ENCODE measurements at places on chromosomes 1 and 21.

GRCh38 chr1:110040548-110040947, 6.1 kb downstream of the STRIP1 start:
- DNase-seq, result no peak

GRCh38 chr1:153441238-153441755, 19.2 kb downstream of the S100A7 start:
- DNase-seq, result no peak

GRCh38 chr1:5847013-5847659, 145.1 kb downstream of the NPHP4 start:
- DNase-seq, result no peak

GRCh38 chr21:41926807-41927171, 27.0 kb downstream of the C2CD2 start:
- DNase-seq, result no peak

DNA sequence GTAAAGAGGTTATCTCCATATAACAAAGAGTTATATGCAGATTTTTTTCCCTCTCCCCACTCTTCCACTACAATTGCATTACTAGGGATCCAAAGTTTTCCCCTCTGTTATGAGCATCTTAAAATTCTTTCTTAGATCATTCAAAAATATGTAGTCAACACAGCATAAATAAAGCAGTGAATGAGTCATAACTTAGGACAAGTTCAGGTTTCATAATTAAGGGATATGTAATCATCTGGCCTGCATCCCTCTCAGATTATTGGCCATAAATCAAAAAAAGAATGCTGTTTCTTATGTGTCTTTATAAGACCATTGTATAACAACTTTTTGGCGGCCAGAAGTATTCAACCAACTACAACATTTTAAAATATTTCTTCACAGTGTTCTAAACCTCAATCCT, 1526.1 kb downstream of the KCNT2 start:
- DNase-seq, result no peak

DNA sequence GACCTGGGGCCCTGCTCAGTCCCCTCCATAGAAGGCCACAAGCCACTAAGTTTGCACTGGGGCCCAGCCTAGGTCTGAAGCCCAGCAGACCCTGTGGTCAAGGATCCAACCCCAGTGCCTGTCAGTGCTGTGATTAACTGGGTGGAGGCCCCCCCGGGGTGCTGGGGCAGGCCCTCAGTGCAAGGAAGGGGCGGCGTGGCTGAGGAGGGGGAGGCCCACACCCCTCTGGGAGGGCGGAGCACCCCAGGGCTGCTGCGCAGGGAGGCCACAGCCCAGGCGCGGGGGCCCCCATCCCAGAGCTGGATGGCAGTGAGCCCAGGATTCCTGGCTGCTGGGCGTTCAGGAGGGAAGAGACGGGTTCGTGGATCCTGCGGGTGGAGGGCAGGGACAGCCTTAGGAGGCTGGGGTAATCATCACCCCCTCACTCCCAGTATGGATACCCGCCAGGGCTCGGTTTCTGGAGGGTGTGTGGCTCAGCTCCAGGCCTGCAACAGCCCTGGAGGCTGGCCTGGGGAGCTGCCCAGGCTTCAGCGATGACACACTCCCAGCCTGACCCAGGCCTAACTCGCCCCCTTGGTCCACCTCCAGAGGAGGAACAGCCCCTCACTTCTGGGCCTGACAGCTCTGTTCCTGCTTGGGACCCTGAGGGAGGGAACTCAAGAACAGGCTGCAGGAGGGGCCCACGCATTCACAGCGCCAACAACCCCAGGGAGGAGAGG, 890 bp downstream of the GJC2 start:
- DNase-seq, result peak; percentile 78

GRCh38 chr1:206464456-206464964, 5.8 kb upstream of the IKBKE start:
- no peak for DNase-seq

GRCh38 chr1:9315411-9316079, 22.9 kb downstream of the SPSB1 start:
- DNase-seq, result no peak

DNA sequence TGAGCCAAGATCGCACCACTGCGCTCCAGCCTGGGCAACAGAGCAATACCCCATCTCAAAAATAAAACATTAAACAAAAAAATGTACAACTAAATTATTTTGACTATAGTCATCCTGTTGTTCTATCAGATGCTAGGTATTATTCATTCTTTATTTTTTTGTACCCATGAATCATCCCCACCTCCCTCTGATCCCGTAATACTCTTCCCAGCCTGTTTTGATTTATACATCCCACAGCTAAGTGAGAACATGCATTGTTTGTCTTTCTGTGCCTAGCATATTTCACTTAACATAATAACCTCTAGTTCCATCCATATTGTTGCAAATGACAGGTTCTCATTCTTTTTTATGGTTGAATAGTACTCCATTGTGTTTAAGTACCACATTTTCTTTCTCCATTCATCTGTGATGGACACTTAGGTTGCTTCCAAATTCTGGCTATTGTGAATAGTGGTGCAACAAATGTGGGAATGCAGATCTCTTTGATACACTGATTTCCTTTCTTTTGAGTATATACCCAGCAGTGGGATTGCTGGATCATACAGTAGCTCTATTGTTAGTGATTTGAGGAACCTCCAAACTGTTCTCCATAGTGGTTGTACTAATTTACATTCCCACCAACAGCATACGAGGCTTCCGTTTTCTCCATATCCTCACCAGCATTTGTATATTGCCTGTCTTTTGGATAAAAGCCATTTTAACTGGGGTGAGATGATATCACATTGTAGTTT, 84.4 kb downstream of the MACF1 start:
- no peak for DNase-seq

GRCh38 chr1:28885472-28885877, 28.9 kb upstream of the EPB41 start:
- DNase-seq, result no peak

- no peak for DNase-seq
These were observed 170.5 kb downstream of the PTPRU start for GRCh38 chr1:29406814-29407213.

DNA sequence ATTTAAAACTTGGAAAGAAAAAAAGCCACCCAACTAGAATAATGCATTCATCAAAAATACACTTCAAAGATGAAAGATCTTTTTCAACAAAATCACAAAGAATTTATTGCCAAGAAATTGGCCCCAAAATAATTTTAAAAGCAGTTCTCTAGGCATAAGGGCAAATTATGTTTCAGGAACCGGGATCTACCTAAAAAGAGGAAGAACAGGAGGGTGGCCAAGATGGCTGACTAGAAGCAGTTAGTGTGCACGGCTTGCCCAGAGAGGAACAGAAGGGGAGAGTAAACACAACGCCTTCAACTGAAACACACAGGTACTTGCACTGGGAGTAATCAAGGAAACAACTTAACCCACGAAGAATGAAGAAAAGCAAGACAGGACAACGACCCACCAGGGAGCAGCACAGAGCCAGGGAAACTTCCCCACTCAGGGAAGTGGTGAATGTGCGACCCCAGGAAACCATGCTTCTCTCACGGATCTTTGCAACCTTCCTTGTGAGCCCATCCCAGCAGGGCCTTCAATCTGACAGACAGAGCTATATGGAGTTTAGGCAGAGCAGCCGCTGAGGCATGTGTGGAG, 46.1 kb downstream of the ACKR1 start:
- no peak for DNase-seq

GRCh38 chr1:1137256-1138045, 21.6 kb upstream of the C1orf159 start:
- no peak for DNase-seq

DNA sequence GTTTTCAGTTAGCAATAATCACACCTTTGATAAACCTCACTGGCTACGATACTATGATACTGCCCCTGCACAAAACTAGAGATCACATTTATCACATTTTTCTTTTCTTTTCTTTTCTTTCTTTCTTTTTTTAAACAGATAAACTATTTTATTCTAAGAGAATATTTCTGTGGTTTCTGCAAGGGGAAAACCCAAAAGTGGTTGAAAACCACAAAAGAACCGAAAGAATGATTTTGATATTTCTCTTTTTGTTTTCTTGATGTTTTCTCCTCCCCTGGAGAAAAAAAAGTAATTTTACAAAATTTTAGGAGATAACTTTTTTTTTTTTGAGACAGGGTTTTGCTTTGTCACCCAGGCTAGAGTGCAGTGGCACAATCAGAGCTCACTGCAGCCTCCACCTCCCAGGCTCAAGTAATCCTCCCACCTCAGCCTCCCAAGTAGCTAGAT, 18.4 kb upstream of the FRRS1 start:
- DNase-seq, result no peak

DNA sequence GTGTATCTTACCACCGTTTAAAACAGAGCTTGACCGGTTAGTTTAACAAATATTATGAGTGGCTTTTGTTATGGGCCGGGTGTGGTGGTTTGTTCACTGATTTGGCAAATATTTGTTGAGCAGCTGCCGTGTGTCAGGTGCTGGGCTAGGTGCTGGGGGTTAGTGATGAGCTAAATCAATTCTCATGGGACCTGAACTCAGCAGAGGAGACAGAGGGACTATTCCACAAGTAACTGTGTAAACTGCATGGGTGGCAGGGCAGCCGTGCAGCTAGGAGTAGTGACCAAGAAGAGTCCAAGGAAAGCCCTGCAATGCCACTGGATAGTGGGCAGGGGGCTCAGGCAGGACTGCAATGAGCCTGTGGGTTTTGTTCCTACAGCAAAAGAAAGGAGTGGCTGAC, 11.2 kb upstream of the C2CD2 start:
- no peak for DNase-seq

GRCh38 chr1:245807306-245807705, 652.5 kb downstream of the KIF26B start:
- DNase-seq, result no peak

- DNase-seq, result no peak
These were observed 21.4 kb downstream of the KDM5B start for GRCh38 chr1:202786804-202787203.

DNA sequence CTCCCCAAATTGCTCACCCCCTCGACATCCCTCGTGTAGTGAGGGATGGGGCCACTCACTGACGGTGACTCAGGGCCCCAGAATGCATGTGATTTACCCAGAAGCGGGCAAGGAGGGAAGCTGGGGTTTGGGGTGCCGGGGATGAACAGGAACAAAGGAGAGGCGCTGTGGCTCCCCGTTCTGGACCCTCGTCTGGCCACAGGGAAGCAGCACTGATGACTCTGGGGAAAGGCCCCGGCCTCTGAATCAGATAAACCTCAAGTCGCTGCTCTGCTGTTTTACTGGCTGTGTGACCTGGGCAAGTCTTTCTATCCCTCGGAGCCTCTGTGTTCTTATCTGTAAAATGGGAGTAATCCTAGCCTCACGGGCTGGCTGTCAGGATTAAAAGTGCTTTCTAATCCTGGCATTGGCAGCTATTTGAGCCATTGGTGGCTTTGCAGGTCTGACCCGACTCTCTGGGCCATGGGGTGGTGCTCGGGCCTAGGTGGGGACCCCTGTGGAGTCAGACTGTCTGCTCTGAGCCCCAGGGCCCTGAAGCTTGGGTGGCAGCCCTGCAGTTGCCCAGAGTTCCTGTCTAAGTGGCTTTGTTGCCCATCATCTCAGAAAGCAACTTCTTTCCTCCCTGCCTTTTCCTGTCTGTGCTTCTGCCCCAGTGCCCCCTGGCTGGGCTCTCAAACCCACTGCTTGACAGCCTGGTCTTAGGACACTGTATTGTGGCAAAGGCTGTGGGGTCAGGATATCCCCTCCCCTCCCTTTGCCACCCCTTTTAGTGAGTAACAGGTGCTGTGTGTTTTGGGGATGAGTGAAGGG, 5.5 kb downstream of the TNFRSF1B start:
- DNase-seq, result no peak

- no peak for DNase-seq
These were observed 80.3 kb downstream of the RUNX3 start for GRCh38 chr1:24849672-24850295.

GRCh38 chr1:71303617-71304041, 222.8 kb upstream of the ZRANB2 start:
- no peak for DNase-seq

- no peak for DNase-seq
These were observed 3.3 kb downstream of the RGS16 start for GRCh38 chr1:182600745-182601415.

GRCh38 chr1:101257500-101258325, 20.9 kb downstream of the S1PR1 start:
- no peak for DNase-seq

- DNase-seq, result no peak
These were observed 20.9 kb upstream of the NCMAP start for GRCh38 chr1:24535021-24535424.

DNA sequence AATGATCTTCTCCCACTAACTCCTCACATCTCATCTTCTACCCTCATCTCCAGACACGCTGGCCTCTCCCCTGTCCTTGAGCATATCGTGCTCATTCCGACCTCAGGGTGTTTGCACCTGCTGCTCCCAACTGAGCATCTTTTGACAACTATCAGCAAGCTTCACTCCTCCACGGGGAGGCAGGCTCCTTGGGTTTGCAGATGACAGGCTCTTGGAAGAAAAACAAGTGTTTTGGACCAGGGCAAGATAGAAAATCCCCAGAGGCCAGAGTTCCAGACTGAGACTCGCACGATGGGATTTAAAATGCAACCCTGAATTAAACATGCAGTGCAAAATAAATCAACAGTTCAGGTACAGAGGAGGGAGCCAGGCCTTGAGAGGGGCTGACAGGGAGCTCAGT, 246.7 kb downstream of the PTPRU start:
- DNase-seq, result peak; percentile 38

DNA sequence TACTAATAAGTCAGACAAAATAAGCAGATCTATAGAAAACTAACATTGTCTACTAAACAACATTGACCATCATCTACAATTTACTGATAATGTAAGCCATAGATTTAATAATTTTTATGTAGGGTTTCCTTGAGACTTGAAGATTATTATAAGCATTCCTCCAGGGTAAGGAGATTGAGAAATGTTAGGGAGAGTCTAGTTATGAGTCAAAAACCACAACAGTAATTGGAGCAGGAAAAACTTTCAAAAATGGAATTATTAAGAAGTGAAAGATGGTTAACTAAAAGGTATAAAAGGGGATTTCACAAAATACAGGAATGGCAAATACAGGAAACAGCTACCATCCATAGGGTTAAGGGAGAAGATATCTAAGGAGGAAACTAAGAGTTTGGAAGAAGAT, 12.4 kb upstream of the UHMK1 start:
- no peak for DNase-seq

GRCh38 chr1:164325786-164326185, 233.2 kb upstream of the PBX1 start:
- DNase-seq, result no peak

DNA sequence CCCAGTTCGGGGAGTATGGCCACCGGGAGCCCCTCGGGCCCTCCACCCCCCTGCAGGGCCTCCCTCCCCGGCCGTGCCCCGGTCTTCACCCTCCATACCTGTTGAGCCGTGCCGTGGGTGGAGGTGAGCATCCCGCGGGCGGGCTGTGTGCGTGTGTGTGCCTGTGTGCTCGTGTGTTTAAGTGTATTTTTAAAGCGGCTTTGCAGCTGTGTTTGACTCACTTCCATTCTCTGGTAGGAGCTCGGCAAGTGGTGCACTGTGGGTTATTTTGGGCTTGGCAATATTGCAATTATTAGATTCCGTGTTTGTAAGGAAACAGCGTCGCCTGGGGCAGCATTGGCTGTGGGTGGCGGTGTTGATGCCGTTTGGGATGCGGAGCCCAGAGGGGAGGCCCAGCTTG, 20.3 kb upstream of the PLCH2 start:
- DNase-seq, result no peak

GRCh38 chr1:21652937-21653743, 16.0 kb downstream of the RAP1GAP start:
- no peak for DNase-seq
